ENCODE measurements at places on chromosomes 3 and 15.

- no peak for DNase-seq
Measured at GRCh38 chr3:47485812-47486211, 10.1 kb upstream of the SCAP start.

GRCh38 chr15:64112073-64112772, 16.4 kb downstream of the SNX1 start:
- no peak for DNase-seq

GRCh38 chr3:37386627-37387230, 212.3 kb upstream of the LRRFIP2 start:
- DNase-seq = no peak

GRCh38 chr3:185820973-185821758, 3.7 kb downstream of the IGF2BP2 start:
- no peak for DNase-seq

Data from GM12878 (cell line).